ENCODE measurements at places on chromosomes 13 and 19. TPM values are rescaled to one million over a fixed set of nuclear protein-coding genes. Genes with fewer than 3 reads are reported as not detected.
A peak's percentile ranks its signal among the peaks of the same experiment; 100 is the strongest.

GRCh38 chr19:18684642-18684993, 1.1 kb downstream of the CRTC1 start:
- DNase-seq = no peak

DNA sequence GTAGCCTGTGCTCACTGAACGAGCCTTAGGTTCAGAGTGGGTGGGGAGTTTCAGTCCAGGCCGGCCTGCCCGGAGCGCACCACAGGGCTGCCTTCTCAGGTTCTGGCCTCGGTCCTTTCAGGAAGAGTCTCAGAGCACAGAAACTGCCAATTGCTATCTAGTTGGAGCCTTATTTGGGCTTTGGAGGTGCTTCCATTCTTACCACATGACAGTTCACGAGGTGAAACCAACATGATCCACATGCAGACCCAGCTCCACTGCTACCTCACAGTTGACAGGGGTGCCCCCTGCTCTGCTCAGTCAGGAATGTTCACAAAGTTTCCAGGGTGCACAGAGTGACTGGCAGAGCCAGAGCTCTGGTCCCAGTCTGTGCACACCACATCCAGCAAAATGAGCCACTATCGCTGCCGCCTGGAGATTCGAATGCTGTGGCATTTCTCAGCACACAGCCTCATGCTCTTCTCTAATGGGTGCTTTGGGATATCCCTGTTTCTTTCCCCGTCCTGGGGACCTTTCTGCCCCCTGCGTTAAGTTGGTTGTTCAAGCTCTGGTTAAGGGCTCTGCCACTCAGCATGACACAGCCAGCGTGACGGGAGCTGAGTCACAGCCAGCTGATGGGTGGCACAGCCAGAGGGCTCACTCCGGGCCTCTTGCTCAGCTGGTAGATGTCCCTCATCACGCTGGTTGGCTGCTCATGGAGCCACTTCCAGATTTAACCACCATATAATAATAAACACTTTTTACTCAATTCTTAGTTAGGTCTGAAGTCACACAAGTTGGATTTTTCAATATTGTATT, 7.5 kb upstream of the SACS start:
- no peak for DNase-seq

- no peak for DNase-seq
Observed at GRCh38 chr13:28099396-28100149, 803 bp downstream of the FLT3 start.

GRCh38 chr13:43792076-43792881, 5.5 kb upstream of the ENOX1 start:
- DNase-seq = no peak

DNA sequence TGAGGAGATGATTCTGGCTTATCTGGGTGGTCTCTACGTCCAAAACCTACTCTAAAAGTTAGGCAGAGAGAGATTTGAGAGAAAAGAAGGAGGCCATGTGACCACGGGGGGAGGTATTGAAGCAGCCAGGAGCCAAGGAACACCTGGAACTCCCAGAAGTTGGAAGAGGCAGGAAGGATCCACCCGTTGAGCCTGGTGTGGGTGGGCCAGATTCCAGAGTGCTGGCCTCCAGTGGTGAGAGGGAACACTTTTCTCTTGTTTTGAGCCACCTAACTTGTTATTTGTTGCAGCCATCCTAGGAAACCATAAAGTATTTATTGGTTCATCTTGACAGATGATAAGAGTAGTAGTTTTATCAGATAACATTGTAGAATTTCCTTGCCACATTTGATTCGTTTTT, 396.9 kb downstream of the MYO16 start:
- DNase-seq = no peak

DNA sequence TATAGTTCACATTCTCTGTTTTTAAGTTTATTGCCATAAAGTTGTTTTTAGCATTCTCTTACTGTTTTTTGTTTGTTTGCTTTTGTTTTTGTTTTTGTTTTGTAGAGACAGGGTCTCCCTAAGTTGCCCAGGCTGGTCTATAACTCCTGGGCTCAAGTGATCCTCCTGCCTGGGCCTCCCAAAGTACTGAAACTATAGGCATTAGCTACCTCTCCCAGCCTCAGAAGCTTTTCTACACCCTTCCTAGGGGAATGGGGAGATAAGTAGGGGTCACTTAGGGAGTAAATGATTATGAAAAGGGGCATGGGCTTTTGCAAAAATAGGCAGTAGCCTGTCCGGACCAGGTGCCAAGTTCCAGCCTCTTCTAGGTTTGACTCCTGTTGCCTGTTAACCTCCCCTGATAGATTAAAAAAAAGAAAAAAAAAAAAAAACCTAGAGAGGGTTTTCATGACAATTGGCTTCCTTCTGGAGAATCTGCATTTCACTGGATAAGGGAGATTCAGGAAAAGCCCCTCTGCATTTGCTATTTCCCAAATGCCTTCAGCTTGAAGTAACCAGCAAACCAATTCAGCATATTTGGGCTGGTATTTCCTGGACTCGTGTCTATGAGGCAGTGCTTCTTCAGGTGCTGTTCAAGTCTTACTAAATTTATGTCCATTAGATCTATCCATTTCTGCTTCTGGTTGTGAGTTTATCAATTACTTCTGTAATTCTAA, 216.8 kb downstream of the TM9SF2 start:
- DNase-seq = no peak

DNA sequence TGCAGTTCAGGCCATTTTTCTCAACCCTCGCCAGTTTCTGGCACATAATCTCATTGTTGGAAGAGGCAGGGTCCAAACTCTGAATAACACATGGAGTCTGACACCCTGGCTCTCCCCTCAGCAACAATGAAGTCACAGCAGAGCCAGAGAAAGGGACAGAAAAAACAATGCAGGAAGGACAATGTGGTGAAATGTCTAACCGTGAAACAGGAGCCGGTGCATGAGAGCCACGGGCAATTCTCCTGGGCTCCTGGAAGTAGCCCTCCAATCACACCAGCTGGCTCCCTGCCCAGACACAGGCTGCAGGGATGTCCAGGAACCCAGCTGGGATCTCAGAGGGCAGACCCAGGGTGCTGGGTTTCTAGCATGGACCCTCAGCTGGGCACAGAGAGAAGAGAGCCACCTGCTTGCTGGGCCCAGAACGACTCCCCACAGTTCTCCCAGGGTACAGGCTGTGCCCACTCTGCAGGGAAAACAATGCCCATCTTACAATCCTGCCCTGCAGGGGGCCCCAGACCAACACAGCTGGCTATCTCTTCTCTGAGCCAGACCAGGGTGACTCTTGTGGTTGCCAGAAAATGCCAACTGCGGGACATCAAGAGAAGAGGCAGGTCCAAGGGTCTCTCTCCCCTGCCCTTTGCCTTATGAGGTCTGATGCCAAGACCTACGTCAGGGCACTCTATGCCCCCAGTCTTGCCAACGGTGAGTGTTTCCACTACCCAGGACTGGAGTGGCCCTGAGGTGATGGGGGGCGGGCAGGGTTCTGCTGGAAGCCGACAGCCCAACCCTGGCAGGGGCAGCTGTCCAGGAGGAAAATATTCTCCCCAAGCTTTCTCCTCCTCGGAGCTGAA, 64.5 kb downstream of the CEBPG start:
- DNase-seq = no peak

- DNase-seq = peak; percentile 65
Observed at GRCh38 chr19:34327851-34328250, 37.1 kb upstream of the GPI start.

- DNase-seq = no peak
Observed at GRCh38 chr19:33697766-33698165, 76.0 kb downstream of the CHST8 start.

GRCh38 chr13:113579686-113580085, 4.9 kb upstream of the TFDP1 start:
- no peak for DNase-seq

DNA sequence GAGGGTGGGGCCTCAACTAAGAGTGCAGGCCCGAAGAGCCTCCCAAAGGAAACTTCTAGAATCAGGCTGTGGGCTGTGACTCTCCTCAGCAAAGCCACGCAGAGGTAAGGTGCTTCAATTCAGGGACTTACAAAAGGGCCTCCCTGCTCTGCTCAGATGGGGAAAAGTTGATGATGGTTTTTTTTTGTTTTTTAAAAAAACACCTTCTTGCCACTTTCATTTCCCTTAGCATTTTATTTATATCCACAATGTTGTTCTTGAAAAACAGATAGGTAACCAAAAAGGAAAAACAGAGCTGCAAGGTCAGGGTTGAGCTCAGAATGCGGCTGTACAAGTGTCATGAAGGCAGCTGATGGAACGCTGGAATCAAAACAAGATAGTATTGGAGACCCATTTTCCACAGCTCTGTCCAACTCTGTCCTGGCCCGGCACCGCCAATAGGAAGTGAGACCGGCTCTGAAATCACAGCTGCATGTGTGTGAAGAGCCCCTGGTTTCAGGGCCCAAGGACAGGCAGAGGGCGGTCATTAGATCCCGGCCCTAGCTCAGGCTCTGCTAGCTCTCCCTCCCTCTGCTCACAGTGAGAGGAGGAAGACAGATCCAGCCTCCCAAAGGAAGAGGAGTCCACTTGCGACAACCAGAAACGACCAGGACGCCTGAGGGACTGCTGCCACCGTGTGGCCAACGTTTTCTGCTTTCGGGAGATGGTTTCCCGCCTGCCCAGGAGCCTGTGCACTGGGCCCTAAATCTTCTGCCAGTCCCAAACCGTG, 58.3 kb downstream of the KLF2 start:
- DNase-seq = peak; percentile 86

GRCh38 chr19:5966215-5966614, 11.7 kb downstream of the RANBP3 start:
- DNase-seq = no peak

- DNase-seq = no peak
Observed at GRCh38 chr13:84574851-84575250, 692.6 kb upstream of the SLITRK1 start.

- no peak for DNase-seq
Observed at GRCh38 chr13:98416408-98416807, 160.5 kb downstream of the STK24 start.

- DNase-seq = peak; percentile 9
Observed at GRCh38 chr13:44484562-44485138, 91.5 kb downstream of the TSC22D1 start.

GRCh38 chr19:6773323-6773931, 919 bp downstream of the VAV1 start:
- DNase-seq = no peak

DNA sequence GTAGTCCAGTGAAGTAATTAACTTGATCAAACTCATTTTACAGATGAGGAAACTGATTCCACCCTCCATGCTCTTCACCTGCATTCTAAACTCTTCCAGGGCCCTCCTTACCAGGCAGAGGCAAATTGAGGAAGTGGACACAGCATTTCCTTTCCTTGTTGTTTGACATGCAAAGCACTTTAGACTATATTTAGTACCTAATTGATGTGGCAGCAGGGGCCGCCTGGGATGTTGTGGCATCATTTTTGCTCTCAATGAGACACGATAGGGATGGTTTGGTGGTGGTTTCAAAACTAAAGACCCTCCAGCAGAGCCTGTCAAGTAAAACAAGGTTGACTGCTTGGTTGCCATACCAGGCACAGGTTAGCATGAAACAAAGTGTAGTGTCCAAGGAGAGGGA, 7.9 kb downstream of the SIPA1L3 start:
- DNase-seq = no peak

DNA sequence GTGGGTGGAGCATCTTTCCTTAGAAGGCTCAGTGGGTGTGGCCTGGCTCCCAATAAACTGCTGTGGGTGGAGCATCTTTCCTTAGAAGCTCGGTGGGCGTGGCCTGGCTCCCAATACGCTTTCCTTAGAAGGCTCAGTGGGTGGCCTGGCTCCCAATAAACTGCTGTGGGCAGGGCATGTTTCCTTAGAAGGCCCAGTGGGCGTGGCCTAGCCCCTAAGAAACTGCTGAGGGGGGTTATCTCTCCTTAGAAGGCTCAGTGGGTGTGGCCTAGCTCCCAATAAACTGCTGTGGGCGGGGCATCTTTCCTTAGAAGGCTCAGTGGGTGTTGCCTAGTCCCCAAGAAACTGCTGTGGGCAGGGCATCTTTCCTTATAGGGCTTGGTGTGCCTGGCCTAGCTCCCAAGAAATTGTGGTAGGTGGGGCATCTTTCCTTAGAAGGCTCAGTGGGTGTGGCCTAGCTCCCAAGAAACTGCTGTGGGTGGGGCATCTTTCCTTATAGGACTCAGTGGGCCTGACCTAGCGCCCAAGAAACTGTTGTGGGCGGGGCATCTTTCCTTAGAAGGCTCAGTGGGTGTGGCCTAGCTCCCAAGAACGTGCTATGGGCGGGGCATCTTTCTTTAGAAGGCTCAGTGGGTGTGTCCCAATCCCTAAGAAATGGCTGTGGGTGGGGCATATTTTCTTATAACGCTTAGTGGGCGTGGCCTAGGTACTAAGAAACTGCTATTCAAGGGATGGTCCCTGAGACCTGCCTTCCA, 10.3 kb downstream of the HSH2D start:
- DNase-seq = no peak

DNA sequence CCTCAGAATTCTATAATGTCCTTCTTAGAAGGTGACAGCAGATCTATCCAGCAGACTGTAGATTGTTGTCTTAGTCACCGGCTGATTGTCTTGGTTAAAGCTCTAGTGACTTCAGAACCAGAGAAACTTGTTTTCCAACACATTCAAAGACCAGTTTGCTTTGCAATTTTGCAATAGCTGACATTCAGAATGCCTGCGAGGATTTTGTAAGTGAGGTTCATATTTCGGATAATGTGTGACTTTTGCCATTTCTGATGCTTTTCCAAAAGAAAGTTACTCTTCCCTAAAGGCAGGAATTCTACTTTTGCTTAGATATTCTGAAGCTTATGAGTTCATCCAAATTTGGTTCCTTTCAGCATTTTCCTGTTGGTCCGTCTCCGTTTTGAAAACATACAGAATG, 13.2 kb downstream of the SPINT2 start:
- DNase-seq = no peak

- DNase-seq = no peak
Observed at GRCh38 chr13:98998831-98999638, 21.2 kb upstream of the DOCK9 start.

The NAT14 gene
- 42.6 TPM for polyA plus RNA-seq

The KLK4 gene
- not detected for polyA plus RNA-seq

The ZNF555 gene
- polyA plus RNA-seq = 1.2 TPM

The FGF22 gene
- 0.07 TPM for polyA plus RNA-seq

The EFNB2 gene
- 50.4 TPM for polyA plus RNA-seq

The GGACT gene
- 2.9 TPM for polyA plus RNA-seq

The DACT3 gene
- 0.76 TPM for polyA plus RNA-seq

The CNFN gene
- polyA plus RNA-seq = 0.23 TPM

The BRME1 gene
- polyA plus RNA-seq = 0.69 TPM

The ANGPTL8 gene
- not detected for polyA plus RNA-seq

The NCR1 gene
- 0.22 TPM for polyA plus RNA-seq

The ZNF784 gene
- 5.6 TPM for polyA plus RNA-seq

The FBL gene
- 407 TPM for polyA plus RNA-seq

The KCTD15 gene
- 69.5 TPM for polyA plus RNA-seq

The AZU1 gene
- polyA plus RNA-seq = not detected

All from endothelial cell of umbilical vein (primary cell).